ENCODE measurements at places on chromosomes 7 and 10.

GRCh38 chr10:114286921-114287320, 47.9 kb downstream of the VWA2 start:
- no peak for DNase-seq

GRCh38 chr7:25754333-25754732, 397.7 kb upstream of the NFE2L3 start:
- no peak for DNase-seq

DNA sequence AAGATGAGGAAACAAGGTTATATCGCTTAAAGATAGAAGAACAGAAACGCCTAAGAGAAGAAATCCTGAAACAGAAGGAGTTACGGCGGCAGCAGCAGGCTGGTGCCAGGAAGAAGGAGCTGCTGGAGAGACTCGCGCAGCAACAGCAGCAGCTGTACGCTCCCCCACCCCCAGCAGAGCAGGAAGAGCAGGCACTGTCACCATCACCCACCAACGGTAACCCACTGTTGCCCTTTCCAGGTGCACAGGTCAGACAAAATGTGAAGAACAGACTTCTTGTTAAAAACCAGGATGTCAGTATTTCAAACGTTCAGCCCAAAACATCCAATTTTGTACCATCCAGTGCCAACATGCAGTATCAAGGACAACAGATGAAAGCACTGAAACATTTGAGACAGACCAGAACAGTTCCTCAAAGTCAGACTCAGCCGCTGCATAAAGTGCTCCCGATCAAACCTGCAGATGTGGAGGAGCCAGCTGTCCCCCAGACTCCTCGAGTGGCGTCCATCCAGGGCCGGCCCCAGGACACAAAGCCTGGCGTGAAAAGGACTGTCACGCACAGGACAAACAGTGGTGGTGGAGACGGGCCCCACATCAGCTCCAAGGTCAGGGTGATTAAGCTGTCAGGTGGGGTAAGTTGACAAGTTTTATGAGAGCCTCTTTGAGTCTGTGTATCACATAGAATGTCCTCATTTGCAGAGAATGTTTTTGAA, 67.1 kb downstream of the SHH start:
- no peak for DNase-seq

DNA sequence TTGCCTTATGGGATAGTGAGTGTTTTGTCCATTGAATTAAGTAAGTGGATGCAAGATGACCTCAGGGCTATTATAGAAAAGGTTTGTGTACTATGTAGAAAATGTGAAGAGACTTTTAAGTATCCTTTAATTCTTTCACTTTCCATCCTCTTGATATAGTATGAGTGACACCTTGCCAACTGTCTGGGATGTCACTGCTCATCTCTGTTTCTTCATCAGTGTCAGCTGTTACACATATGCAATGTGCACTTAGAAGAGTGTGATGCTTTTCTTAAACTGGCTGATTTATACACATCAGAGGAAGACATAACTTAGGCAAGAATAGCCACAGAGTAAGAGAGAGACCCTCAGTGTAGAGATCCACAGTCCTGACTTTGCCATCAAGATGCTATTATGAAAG, 8.7 kb upstream of the ACTA2 start:
- DNase-seq: no peak

DNA sequence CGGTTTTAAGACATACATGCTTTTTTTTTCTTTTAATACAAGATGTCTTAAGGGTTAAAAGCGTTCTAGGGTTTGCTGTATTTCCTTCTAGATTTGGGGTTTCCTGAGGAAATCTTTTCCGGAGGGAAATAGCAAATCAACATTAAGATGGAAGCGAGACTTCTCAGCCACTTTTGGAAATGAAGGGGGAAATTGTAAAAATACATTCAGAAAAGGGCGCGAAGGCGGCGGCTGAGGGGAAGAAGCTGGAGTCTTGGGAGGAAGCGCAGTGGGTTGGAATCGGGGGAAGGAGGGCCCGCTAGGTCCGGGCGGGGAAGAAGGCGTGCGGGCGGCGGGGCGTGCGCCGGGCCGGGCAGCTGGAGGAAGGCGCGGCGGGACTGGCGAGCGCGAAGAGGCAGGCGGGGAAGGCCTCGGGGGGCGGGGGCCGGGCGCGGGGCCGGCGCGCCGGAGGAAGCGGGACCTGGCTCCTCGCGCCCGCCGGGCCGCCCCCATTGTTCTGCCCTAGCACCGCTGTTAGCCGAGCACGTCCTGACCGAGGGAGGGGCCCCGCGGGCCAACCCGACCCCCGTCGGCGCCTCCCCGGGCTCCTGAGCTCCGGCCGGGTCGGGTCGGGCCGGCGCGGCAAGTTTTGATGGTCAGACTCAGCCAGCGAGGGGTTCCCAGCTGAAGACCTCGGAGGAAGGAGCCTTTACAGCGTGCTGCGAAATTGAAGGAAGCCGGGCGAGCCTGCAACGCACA, 1.5 kb upstream of the SKIDA1 start:
- DNase-seq: no peak

GRCh38 chr7:50282813-50283605, 21.5 kb upstream of the IKZF1 start:
- DNase-seq: no peak

DNA sequence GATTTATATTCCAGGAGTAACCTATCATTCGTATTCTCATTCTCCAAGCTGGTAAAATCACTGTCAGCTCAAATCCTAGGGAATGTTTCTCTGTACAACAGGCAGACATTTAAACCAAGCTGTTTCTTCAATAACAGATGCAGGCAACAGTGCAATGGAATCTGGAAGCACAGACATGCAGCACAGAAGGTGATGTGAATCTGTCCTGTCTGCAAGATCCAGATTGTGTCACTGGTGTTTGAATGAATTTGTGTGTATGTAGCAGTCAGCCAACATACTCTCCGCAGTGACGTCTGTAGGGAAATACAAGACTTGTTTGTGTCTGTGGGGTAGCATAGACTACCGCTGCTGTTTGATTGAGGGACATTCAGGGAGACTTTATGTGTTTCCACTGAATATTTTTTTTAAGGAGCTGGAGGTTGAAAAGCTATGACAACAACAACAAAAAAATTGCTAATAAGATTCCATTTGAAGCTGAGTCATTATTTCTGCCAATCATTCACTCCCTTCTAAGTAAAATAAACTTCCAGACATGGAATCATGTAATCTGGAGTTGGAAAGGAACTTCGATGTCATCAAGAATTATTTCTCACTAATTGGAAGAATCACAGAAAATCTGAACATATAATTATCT, 122.9 kb upstream of the MYO3A start:
- no peak for DNase-seq

DNA sequence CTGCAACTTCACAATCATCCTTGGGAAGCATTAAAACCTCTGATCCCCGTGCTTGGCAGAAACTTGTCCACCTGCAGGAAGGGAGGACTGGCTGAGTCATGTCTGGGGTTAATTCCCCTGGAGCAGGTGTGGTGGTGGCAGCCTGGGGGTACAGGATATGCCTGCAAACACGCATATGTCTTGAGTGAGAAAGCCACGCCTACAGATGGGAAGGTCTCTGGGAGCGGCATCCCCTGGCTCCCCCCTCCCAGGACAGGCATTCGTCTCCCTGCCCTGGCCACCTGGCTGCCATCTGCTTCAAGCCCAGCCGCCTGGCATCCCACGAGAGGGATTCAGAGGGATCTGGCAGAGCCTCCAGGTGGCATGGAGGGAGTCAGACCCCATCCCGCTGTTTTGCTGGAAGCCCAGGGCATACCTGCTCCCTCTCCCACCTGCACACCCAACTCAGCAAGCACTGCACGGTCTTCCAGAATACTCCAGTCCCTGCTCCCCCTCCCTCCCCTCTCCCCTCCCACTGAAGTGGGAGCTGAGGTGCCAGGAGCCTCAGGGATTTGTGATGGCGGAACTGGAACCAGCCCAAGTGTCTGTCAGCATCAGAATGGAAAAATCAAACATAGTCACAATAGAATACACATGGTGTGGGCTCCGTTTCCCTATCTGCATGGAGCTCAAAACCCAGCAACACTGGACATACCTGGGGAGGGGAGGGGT, 61.0 kb downstream of the CAMK2B start:
- DNase-seq: no peak

- DNase-seq: no peak
These were observed 178.1 kb downstream of the CDC14C start for GRCh38 chr7:49102411-49102810.

DNA sequence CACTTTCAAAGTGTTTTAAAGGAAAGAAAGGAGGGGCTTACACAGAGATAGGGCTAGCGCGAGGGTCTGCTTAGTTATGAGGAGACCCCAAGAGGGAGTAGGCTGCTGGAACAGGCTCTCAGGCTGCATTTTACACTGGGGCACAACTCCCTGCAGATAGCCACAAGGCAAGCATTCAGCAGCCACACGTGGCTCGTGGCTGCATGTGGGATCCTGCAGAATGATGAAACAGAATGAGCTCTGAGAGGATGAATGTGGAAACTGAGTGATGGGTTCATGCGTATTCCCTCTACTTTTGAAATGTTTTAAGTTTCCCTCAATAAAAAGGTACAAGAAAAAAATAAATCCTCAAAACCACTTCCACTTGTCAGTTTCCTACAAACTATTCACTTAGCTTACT, 37.0 kb downstream of the PIP4K2A start:
- no peak for DNase-seq

GRCh38 chr7:37741776-37742175, 58.2 kb downstream of the GPR141 start:
- no peak for DNase-seq

DNA sequence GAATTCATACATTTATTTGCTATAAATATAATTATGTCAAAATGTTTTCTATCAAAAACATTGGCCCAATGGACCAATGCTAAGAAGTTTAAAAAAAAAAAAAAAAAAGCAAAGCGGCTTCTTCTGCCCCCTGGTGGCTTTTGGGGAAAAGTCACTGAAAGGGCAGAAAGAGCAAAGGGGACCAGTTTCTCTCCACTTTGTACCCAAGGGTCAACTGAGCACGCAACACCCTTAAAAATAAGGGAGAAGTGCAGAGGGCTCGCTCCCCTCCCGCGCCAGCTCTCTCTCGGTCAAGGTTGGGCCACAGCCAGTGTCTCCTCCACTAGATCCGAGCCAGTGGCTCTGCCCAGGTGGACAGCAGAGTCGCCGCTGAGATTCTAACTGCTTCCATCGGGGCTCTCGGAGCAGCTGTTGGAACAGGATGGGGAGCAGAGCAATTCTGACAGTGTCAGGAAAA, 136.4 kb upstream of the FGFR2 start:
- no peak for DNase-seq

DNA sequence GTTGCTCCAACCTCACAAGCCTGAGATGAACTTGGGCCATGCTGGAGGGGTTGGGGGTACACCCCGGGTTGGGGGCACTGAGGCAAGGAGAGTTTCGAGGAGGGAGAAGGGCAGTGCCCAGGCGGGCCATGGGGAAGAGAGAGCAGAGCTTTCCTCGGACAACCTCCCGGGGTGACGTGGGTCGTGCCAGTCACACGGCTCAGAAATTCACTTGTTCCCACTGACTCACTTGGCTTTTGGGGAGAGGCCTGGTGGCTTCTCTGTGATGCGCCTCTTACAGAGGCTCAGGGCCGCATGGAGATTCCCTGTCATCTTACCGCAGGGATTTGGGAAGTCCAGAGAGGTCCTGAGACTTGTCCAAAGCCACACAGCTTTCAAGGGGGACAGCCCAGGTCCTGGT, 2.9 kb downstream of the LAT2 start:
- no peak for DNase-seq

- DNase-seq: no peak
These were observed 99.4 kb downstream of the TPST1 start for GRCh38 chr7:66304536-66304935.

GRCh38 chr7:19026888-19027287, 90.5 kb downstream of the TWIST1 start:
- no peak for DNase-seq

GRCh38 chr7:116524609-116525297, at the start of gene CAV1:
Gene CAV1, plus strand, starts transcription at chr7:116525036. Its CDS starts 27 bp downstream, at chr7:116525063.
- no peak for DNase-seq

- no peak for DNase-seq
These were observed 96.0 kb upstream of the JCAD start for GRCh38 chr10:30155401-30155800.

DNA sequence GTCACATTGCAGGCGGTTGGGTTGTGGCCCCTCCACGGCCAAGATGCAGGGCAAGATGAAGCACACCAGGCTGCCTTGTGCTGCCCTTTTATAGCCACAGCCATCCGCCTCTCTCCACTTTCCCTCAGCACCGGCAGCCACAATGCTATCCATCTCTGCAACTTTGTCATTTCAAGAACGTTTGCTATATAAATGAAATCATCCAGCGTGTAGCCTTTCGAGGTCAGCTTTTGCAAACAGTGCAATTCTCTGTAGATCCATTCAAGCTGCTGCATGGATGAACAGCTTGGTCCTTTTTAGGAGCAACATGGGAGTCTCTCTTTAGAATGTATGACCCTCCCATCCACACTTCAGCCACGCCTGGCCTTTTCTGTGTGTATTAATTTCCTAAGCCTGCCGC, 6.4 kb upstream of the IL15RA start:
- DNase-seq: no peak

GRCh38 chr7:48454750-48455192, 283.5 kb downstream of the ABCA13 start:
- no peak for DNase-seq

GRCh38 chr10:6072215-6072934, 10.2 kb upstream of the IL2RA start:
- no peak for DNase-seq

DNA sequence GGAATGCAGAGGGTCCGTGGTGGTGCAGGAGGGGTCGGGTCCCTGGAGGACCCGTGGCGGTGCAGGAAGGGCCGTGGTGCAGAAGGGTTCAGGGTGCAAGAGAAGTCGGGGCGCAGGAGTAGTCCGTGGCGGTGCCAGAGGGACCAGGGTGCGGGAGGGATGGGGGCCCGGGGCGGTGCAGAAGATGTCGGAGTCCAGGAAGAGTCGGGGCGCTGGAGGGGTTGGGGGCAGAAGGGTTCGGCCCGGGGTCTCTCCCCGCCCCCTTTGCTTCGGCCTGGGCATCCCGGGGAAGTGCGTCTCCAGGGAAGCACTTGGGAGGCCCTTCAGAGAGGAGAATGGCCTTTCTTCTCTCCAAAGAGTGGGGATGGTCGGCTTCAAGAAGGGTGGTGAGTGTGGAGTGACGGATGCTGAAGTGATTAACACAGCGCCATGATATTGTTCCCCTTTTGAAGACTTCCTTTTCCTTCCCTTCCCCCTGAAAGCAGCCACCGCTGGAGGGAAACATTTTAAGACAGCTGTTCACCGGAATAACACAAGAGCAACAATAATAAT, 997 bp downstream of the WDR37 start:
- DNase-seq: no peak

DNA sequence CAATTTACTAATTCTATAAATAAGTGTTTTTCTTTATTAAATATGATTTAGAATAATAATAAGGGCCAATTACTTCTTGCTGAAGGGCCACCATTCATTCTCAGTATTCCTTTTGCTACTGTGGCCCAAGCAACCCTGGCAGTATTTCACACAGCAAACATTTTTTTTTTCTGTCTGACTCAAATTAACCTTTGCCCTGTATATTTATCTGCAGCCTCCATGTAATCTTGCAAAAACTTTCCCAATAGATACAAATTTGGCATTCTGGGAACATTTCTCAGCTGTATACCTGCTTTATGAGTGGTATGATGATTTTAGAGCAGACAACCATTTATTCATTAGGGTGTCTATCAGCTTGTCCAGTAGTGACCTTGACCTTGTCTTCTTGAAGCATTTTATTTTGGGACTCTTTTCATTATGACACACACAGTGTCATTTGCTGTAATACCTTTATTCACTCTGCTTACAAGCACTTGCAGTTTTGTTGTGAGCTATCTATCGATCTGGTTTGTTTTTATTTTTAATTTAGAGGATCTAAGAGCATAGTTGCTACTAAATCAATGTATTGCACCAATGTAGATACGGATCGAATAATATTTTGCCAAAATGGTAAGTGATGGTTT, 159.7 kb upstream of the PLXDC2 start:
- DNase-seq: no peak

GRCh38 chr10:930625-931325, 730 bp downstream of the LARP4B start:
- no peak for DNase-seq

Measured in stimulated activated CD4-positive, alpha-beta T cell treated with anti-CD3 and anti-CD28 coated beads, Interleukin-1b, Interleukin-23, amount 100 ng/mL, for 1 hour (primary cell).